ENCODE measurements at places on chromosomes 2 and 18.

DNA sequence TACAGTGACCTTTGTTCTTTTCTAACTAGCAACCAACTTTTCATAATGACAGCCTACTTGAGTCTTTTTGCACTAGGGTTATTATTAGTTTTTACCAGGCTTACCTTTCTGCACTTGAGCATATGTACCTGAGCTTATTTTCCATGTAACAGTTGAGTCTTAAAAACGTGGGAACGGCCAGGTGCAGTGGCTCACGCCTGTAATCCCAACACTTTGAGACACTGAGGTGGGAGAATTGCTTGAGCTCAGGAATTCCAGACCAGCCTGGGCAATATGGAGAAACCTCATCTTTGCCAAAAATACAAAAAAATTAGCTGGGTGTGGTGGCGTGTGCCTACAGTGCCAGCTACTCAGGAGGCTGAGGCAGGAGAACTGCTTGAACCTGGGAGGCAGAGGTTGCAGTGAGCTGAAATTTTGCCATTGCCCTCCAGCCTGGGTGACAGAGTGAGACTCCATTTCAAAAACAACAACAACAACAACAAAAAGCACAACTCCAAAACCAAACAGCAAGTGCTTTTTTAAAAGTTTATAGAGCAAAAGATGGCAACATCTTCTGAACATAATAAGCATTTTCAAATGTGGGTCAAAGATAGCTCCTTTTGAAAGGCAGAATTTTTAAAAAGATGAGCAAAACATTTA lies 57.1 kb upstream of the CD28 start:
- DNase-seq: no peak

DNA sequence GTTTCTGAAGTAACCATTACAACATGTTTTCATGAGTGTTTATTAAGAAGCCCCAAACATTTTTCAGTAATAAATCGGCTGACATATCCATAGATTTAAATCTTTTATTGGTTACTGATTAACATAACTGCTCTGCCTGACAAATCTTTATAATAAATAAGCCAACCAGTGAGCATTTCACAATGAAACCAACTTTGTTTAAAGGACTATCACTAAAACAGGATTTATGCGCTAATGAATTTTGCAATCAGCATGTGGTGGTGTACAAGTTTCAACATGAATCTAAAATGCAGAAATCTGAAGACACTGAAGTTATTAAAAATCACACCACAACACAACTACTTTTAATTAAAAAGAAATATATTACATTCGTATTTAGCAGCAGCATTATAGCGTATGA lies 166.7 kb downstream of the MEIS1 start:
- no peak for DNase-seq

GRCh38 chr18:25189391-25190185 lies 162.4 kb downstream of the ZNF521 start:
- DNase-seq: no peak

GRCh38 chr2:231218366-231218765 lies 19.9 kb downstream of the ARMC9 start:
- DNase-seq: no peak

GRCh38 chr2:13019781-13020180 lies 303.0 kb downstream of the TRIB2 start:
- no peak for DNase-seq

GRCh38 chr2:186911551-186912085 lies 62.6 kb upstream of the ZSWIM2 start:
- no peak for DNase-seq

GRCh38 chr2:157229572-157229971 lies 27.9 kb upstream of the GALNT5 start:
- DNase-seq: no peak

- no peak for DNase-seq
Measured at GRCh38 chr2:174025271-174026121, 60.3 kb upstream of the SP3 start.

- DNase-seq: no peak
Measured at GRCh38 chr2:232541961-232542714, 2.6 kb downstream of the CHRNG start.

DNA sequence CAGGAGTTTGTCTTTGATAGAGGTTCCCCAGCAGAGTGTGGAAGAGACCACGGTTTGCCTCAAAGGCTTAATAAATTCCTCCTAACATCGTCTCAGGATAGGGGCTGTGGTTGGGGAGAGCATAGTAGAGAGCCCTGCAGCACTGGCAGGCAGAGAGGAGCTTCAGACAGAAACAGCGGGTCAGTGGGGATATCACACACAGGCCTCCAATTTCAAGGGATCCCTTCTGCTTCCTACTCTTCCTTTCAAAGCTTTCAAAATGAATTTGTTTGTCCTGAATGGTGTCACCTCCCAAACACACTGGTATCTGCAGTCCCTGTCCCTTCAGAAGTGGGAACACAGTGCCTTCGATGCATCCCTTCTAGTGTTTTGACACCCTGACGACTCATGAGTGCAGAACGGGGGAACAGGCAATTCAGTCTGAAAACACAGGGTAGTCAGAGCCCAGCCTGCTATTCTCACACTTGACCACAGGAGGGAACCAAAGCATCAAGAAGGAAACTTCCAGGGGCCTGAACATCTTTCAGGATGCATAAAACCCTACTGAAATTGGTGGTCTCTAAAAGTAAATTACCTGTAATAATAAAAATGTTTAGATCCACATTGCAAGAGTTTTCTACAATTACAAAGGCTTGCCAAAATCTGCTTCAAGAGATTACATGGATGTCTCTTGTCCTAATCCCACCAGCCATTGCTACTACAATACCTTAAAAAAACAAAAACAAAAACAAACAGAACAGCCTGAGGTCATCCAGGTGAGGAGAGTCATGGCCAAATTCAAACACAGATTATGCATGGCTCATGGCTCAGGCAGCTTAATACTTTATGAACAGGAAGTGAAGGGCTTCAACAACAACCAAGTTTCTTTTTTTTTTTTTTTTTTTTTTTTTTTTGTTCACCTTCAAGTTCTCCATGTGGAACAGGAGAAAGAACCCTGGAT lies 49.8 kb downstream of the SLC14A2 start:
- peak; percentile 36 for DNase-seq

GRCh38 chr18:7812431-7813063 lies 245.4 kb downstream of the PTPRM start:
- no peak for DNase-seq

- no peak for DNase-seq
Measured at GRCh38 chr18:70172225-70172624, 33.3 kb downstream of the RTTN start.

DNA sequence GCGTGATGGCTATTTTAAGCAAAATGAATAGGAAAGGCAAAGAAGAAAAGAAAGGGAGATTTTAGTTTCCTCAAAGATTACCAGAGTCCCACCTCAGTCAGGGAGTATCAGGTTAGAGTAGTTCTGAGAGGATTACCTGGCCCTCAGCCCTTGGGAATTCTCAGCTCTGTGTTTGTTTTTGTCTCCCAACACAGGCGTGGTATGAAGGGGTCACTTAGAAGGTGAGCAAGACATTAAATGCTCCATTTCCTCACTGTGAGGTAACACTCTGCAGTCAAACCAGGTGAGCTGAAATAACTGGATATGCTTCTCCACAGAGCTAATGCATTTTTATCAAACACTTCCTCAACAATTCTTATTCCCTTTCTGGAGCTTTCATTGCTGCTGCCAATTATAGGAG lies 232.2 kb downstream of the IKZF2 start:
- DNase-seq: no peak

GRCh38 chr2:160205505-160205904 lies 5.4 kb upstream of the ITGB6 start:
- DNase-seq: no peak

- DNase-seq: no peak
Measured at GRCh38 chr18:25327584-25327983, 24.4 kb downstream of the ZNF521 start.

GRCh38 chr2:12663306-12664037 lies 53.3 kb upstream of the TRIB2 start:
- DNase-seq: no peak

- no peak for DNase-seq
Measured at GRCh38 chr2:64211276-64211921, 67.2 kb upstream of the PELI1 start.

DNA sequence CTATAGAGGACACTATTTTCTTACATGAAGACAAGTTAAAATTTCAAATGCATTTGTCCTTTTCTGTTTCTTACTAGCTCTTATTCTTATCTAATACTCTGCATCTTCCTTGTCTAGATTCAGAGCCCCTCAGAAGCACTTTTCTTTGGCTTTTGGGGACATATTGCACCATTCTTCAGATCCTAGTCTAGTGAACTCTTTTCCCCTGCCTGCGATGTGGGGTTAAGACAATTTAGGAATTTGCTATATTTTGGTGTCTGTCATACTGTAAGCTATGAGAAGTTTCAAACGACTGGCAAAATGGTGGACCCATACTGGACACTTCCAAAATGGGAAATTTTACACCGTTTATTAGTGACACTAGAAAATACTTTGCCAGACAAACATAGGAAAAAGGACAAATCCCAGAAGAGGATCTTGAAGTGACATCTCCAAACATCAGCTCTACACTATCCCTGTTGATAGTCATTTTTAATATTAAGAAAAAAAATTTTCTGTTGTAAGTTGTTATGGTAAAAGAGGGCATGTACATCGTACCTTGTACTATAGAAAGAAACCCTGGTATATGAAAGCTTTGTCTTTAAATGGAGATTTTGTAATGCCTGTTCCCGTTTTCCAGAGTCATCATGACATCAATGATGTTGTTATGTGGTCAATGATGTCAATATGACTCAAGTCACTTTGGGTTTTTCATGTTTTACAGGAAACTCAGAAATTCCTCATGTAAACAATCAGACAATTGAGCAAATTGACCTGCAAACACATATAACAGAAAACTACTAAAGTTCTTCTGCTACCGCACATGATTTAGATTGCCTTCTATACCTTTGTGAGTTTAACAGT lies 4.4 kb upstream of the KYNU start:
- DNase-seq: no peak

GRCh38 chr2:127695491-127696472 lies 5.5 kb upstream of the SFT2D3 start:
- peak; percentile 27 for DNase-seq

- no peak for DNase-seq
Measured at GRCh38 chr18:66558773-66559172, 45.1 kb downstream of the CDH19 start.
